Cortex of kidney (tissue), 1 donor: ENCODE measurements at places on chromosomes 6 and 20.

- no peak for DNase-seq
Observed at GRCh38 chr6:17115251-17116116, 13.6 kb downstream of the STMND1 start.

GRCh38 chr6:35496036-35496840 is 641 bp downstream of the TEAD3 start:
- no peak for DNase-seq

DNA sequence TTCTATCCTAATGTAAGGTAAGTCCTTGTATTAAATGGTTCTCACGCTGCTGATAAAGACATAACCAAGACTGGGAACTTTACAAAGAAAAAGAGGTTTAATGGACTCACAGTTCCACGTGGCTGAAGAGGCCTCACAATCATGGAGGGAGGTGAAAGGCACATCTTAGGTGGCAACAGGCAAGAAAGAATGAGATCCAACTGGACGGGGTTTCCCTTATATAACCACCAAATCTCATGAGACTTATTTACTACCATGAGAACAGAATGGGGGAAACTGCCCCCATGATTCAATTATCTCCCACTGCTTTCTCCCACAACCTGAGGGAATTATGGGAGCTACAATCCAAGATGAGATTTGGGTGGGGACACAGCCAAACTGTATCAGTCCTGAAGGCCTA is 136.6 kb downstream of the HTR1B start:
- DNase-seq, result no peak

DNA sequence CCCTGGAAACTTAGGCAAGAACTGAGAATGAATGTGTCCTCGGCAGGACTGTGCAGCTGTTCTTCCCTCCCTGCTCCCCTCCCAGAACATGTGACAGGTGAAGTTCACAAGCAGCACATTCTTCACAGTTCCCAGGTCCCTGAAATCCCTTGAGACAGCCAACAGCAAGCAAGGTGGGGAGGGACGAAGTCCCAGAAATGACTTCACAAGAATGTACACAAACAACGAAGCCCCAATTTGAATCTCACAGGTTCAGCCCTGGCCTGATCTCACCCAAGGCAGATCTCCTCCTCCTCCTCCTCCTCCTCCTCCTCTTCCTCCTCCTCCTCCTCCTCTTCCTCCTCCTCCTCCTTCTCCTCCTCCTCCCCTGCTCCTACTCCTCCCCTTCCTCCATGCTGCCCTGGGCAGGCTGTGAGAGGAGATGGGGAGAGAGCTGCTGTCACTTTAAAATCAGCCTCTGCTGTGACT is 32.4 kb downstream of the WRNIP1 start:
- no peak for DNase-seq

GRCh38 chr20:2700913-2701620 is 8.5 kb downstream of the EBF4 start:
- DNase-seq, result no peak

GRCh38 chr20:63320041-63320511 is 27.1 kb downstream of the COL20A1 start:
- DNase-seq, result no peak
